ENCODE measurements at places on chromosomes 4 and X. TPM values are rescaled to one million over a fixed set of nuclear protein-coding genes. Genes with fewer than 3 reads are reported as not detected.
A peak's percentile ranks its signal among the peaks of the same experiment; 100 is the strongest.

- H3K4me1 ChIP-seq, result no peaks in the 10 kb centered on the region
- H3K4me3 ChIP-seq, result no peak overlapping the region
- no peaks in the 10 kb centered on the region for H3K36me3 ChIP-seq
These were observed 160.1 kb upstream of the MBNL3 start for GRCh38 chrX:132648895-132649294.

GRCh38 chr4:101178731-101179130, 168.6 kb downstream of the PPP3CA start:
- H3K4me1 ChIP-seq, result no peaks in the 10 kb centered on the region
- H3K4me3 ChIP-seq, result no peak overlapping the region
- H3K36me3 ChIP-seq, result no peaks in the 10 kb centered on the region
- no peak for DNase-seq

Gene MSN
- total RNA-seq, result 399 TPM

Gene CT47A1
- not detected for total RNA-seq

- no peak overlapping the region for H3K27ac ChIP-seq
- no peak overlapping the region for H3K4me3 ChIP-seq
- no peaks in the 10 kb centered on the region for H3K4me1 ChIP-seq
- no peaks in the 10 kb centered on the region for H3K27me3 ChIP-seq
- no peak for DNase-seq
- H3K36me3 ChIP-seq, result no peaks in the 10 kb centered on the region
These were observed 594 bp downstream of the LRIT3 start for GRCh38 chr4:109848501-109848900.

Gene DMP1
- total RNA-seq, result not detected

GRCh38 chrX:81378560-81378959, 176.7 kb downstream of the SH3BGRL start:
- H3K27ac ChIP-seq, result no peak overlapping the region
- DNase-seq, result peak; percentile 60
- no peaks in the 10 kb centered on the region for H3K4me1 ChIP-seq

DNA sequence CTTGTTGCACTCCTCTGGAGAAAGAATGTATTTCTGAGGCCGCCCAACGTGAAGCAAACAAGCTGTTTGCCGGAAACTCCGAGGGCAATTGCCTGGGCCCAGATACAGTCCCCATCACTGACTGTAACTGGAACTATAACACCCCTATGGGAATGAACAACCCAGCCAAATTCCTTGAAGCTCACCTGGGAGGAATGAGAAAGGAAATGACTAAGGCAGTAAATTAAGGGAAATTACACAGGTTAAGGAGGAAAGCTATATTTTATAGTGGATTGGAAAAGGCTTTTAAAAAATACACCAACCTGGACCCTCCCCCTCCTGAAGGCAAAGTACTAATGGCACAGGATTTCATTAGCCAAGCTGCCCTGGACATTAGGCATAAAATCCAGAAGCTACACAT, 11.7 kb upstream of the HERC5 start:
- peaks cover 3% of the 10 kb centered on the region for H3K4me1 ChIP-seq
- DNase-seq, result no peak
- no peak overlapping the region for H3K4me3 ChIP-seq
- H3K36me3 ChIP-seq, result peaks cover 7% of the 10 kb centered on the region

DNA sequence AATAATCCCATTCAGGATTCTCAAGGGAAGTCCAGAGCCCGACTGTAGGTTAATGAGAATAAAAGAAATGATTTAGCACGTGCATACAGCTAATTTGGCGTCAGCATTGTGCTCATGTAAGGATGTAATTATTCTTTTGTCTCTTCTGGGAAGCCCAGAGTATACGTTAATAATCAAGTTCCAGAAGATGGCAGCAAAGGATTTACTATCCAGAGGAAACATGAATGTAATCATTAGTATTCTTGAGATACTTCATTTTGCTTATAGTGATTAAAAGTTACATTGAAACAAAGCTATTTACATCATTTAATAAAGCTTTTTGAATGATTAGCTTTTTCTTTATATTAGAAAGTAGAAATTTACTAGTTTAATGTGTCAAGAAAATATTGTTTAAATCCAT, 27.1 kb upstream of the MAP9 start:
- no peaks in the 10 kb centered on the region for H3K27me3 ChIP-seq
- no peak overlapping the region for H3K4me3 ChIP-seq
- peak; percentile 89 for DNase-seq
- no peak overlapping the region for H3K27ac ChIP-seq
- no peaks in the 10 kb centered on the region for H3K36me3 ChIP-seq

DNA sequence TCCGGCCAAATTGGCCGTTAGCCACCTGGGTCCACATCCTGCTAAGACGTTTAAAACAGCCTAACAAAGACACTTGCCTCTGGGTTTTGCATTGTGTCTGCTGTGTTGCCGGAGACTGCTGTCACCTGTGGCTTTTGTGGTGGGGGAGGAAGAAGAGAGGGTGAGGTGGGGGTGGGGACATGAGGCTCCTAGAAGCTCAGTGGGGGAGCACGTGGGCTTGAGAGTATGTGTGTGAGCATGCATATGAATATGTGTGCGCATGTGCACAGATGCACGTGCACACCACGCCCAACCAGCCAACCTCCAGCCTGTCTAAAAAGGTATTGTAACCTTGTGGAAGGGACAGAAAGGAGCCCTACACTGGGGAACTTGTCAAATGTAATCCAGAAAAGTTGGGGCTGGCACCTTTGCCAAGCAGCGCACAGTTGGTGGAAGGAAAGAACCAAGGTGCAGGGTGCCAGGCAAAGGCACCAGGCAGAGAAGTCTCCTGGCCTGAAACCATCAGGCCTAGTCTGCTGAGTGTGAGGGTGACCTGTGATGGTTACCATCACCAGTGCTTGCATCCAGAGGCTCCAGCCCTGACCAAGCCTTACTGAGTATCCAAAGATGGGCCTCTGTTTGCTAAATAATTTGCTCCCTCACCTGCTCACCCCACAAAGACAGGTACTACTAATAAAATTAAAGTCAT, 10.1 kb upstream of the SASH3 start:
- H3K36me3 ChIP-seq, result no peaks in the 10 kb centered on the region
- H3K4me1 ChIP-seq, result no peaks in the 10 kb centered on the region
- no peak overlapping the region for H3K4me3 ChIP-seq
- no peaks in the 10 kb centered on the region for H3K27me3 ChIP-seq
- no peak overlapping the region for H3K27ac ChIP-seq
- DNase-seq, result no peak

DNA sequence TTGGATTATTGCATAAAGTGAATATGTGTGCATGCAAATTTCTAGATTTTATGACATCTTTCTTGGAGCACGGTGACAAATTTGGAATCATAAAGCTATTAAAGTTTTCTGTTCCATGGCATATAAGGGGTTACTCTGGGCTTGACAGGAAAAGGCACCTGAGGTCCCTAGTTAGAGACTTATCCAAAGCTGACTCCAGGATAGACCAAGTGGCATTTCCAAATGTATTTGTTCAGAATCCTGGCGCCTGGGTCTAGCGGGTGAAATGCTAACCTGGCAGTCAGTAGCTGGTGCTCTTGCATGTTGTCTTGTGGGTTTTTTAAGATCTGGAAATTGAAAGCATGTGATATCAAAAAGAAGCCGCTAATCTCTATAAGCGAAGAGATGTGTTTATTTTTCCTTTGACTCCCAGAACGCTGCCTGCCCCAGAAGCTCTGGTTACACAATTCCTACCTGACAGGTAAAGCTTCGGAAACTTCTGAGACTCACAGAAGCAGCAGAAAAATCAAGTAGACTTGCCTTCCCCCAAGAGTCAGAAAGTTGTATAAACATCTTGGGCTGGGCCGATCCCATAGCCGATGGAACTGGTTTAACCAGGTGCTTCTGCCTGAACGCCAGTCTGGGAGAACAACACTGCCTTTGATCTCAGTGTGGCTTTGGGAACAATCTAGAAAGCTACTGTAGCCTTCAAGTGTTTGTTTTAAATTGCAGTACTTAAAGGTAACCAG, 12.9 kb upstream of the ZCCHC4 start:
- peak; percentile 81 for DNase-seq
- no peaks in the 10 kb centered on the region for H3K36me3 ChIP-seq
- no peaks in the 10 kb centered on the region for H3K4me1 ChIP-seq
- H3K27me3 ChIP-seq, result no peaks in the 10 kb centered on the region

- no peaks in the 10 kb centered on the region for H3K36me3 ChIP-seq
- H3K27me3 ChIP-seq, result no peaks in the 10 kb centered on the region
- H3K4me3 ChIP-seq, result no peak overlapping the region
- no peaks in the 10 kb centered on the region for H3K4me1 ChIP-seq
- no peak overlapping the region for H3K27ac ChIP-seq
- no peak for DNase-seq
These were observed 282.6 kb downstream of the ADGRA3 start for GRCh38 chr4:22233230-22233629.

- DNase-seq, result peak; percentile 89
- peaks cover 3% of the 10 kb centered on the region for H3K36me3 ChIP-seq
- no peaks in the 10 kb centered on the region for H3K27me3 ChIP-seq
- H3K4me1 ChIP-seq, result peaks cover 16% of the 10 kb centered on the region
- H3K27ac ChIP-seq, result peak overlapping the region; percentile 85
These were observed 32.7 kb downstream of the TBC1D14 start for GRCh38 chr4:6942238-6942800.

Gene FAM236B
- not detected for total RNA-seq

GRCh38 chr4:48439988-48440387, 43.2 kb upstream of the SLC10A4 start:
- H3K4me3 ChIP-seq, result no peak overlapping the region
- H3K27ac ChIP-seq, result no peak overlapping the region
- no peaks in the 10 kb centered on the region for H3K27me3 ChIP-seq
- no peaks in the 10 kb centered on the region for H3K36me3 ChIP-seq

- H3K27me3 ChIP-seq, result no peaks in the 10 kb centered on the region
- no peaks in the 10 kb centered on the region for H3K36me3 ChIP-seq
- no peak overlapping the region for H3K4me3 ChIP-seq
- no peak overlapping the region for H3K27ac ChIP-seq
These were observed 45.3 kb downstream of the RAB33B start for GRCh38 chr4:139499186-139499585.

DNA sequence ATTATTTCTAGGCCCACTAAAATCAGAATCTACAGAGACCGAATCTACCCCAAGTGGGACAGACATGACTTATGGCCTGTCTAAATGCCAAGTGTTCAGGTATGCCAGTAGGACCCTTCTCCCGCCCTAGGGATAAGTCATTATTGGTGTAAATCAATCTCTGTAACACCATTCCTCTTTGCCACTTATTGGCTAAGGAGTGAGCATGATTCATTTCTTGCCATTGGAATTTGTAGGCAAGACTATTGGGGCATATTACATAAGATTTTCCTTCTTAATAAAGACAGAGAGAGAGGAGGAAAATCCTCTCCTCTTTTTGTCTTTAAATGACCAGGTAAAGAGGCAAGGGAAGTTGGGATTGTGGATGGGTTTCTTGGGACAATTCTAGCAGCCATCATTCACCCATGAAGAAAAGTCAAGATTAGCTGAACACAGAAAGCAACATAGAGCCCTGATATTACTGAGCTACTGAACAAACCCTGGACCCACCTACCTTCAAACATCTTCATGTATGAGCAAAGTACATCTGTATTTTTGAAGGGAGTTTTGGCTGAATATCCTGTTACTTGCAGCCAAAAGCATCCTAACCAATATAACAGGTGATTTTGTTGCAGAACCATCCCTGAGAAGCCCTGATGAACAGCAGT, 2.6 kb downstream of the SLC9B2 start:
- DNase-seq, result no peak
- peaks cover 6% of the 10 kb centered on the region for H3K4me1 ChIP-seq
- H3K27ac ChIP-seq, result no peak overlapping the region
- H3K4me3 ChIP-seq, result no peak overlapping the region
- H3K36me3 ChIP-seq, result no peaks in the 10 kb centered on the region

Gene NAP1L3
- 1.8 TPM for total RNA-seq

Gene RS1
- 6.3 TPM for total RNA-seq
